ENCODE measurements at places on chromosomes 5 and 9. TPM values are rescaled to one million over a fixed set of nuclear protein-coding genes. Genes with fewer than 3 reads are reported as not detected.
A peak's percentile ranks its signal among the peaks of the same experiment; 100 is the strongest.

The IFNK gene
- not detected for total RNA-seq

The NOXA1 gene
- total RNA-seq: 0.77 TPM

The TEX53 gene
- total RNA-seq: not detected

The RAD1 gene
- 69.6 TPM for total RNA-seq

The SPATA24 gene
- total RNA-seq: 7.4 TPM

The SLC4A9 gene
- not detected for total RNA-seq

The ELOVL7 gene
- under 0.01 TPM for total RNA-seq

The CDX1 gene
- 0.33 TPM for total RNA-seq

The ZNF354C gene
- 12.4 TPM for total RNA-seq

DNA sequence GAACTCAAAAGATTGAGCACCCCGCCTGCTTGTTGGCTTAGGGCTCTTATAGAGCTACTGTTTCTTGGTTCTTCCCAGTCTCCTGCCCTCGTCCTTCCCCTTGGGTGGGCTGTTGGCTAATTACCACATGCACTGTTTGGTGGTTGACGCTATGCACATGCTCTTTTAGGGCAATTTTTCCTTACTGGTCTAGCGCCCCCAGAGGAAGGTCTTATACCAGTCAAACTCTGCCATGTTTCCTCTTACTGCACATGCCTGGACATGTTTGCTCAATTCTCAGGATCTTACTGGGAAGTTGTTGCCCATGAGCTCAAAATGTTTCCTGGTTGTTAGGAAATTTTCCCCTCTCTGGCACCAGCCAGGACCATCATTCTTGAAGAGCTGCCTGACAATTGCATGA lies 101.9 kb downstream of the SLC28A3 start:
- H3K27ac ChIP-seq: no peak overlapping the region
- no peaks in the 10 kb centered on the region for H3K27me3 ChIP-seq
- H3K36me3 ChIP-seq: no peaks in the 10 kb centered on the region
- H3K4me1 ChIP-seq: no peaks in the 10 kb centered on the region
- peak; percentile 6 for DNase-seq

- no peaks in the 10 kb centered on the region for H3K36me3 ChIP-seq
- H3K27me3 ChIP-seq: no peaks in the 10 kb centered on the region
- H3K4me3 ChIP-seq: no peak overlapping the region
- H3K4me1 ChIP-seq: no peaks in the 10 kb centered on the region
These were observed 456.7 kb downstream of the ZNF608 start for GRCh38 chr5:124289641-124290311.

GRCh38 chr5:143110591-143110990 lies 292.9 kb downstream of the NR3C1 start:
- H3K27me3 ChIP-seq: no peaks in the 10 kb centered on the region
- H3K27ac ChIP-seq: no peak overlapping the region
- no peaks in the 10 kb centered on the region for H3K4me1 ChIP-seq
- no peak overlapping the region for H3K4me3 ChIP-seq
- no peak for DNase-seq

DNA sequence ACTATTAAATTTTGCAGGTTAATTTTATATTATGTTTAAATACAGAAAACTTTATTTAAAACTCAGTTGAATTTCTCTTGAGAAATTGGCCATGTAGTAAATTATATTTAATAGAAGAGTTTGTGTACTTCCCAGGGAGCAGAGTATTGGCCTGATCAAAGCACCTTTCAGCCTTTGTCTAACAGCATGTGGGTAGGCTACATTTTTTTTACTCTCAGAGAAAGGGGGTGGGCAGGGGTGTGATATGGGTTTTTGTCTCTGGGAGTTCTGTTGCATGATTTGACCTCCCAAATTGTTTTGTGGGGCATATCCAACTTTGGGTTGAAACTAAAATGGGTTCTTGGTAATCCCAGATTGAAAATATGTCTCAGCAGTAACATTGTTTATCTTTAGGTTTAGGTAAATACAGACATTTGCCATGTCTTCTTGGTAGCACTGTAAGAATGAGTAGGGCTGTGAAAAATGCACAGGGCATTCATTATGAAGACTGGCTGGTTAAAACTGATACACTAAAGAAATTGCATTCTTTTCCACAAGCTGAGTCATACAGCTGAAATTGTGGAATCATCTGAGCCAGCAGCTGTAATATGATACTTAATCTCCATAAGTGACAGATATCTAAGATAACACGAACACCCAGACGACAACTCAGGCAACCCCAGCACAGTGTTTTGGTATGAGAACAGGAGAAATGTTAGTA lies 75.4 kb upstream of the CDKN2B start:
- peaks cover 3% of the 10 kb centered on the region for H3K4me1 ChIP-seq
- H3K4me3 ChIP-seq: no peak overlapping the region
- peak overlapping the region; percentile 31 for H3K27ac ChIP-seq
- no peaks in the 10 kb centered on the region for H3K27me3 ChIP-seq
- H3K36me3 ChIP-seq: no peaks in the 10 kb centered on the region

DNA sequence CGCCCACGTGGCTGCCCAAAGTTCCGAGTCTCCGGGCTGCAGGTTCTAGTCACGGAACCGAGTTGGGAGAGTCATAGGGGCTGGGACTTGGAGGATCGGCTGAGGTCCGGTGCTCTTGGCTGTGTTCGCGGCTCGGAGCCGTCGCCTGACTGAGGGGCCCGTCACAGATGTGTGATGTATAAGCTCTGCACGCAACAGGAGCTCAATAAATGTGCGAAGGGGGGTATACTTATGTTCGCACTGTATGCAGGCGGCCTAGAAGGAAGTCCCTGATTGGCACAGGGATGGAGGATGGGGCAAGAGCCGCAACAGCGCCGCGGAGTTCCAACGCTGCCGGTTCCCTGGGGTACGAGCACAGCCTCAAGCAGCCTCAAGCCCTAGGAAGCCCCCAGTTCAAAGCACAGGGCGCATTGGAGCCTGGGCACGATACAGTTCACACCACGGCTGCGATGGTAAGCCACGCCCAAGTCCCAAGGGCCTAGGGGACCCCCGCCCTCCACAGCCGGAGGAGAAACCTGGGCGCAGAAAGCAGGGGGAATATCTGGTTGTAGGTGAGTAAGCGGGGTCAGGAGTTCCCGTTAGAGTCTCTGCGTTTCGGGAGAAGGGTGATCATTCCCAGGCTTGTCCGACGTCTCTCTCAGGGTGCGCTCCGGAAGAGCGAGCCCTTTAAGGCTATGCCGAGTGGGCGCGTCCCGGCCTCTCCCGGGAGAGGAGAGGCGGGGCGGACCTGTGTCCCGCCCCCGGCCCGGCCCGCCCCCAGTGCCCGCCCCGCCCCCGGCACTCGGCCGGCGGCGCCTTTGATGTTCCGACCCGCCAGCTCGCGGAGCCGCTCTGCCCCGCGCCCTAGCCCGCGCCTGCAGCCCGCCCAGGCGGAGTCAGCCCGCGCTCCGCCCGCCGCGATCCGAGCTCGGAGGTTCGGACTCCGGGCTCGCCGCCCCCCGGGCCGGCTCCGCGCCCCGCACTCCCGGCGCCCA lies at the start of gene TCF7:
TCF7 (plus strand) TSS at position 780 of the 974 bp plus-strand sequence. CDS start 226 bp downstream, outside the sequence.
- no peaks in the 10 kb centered on the region for H3K27me3 ChIP-seq
- DNase-seq: peak; percentile 77
- H3K27ac ChIP-seq: no peak within 1 kb of the TSS
- peaks cover 4% of the 10 kb centered on the region for H3K4me1 ChIP-seq

DNA sequence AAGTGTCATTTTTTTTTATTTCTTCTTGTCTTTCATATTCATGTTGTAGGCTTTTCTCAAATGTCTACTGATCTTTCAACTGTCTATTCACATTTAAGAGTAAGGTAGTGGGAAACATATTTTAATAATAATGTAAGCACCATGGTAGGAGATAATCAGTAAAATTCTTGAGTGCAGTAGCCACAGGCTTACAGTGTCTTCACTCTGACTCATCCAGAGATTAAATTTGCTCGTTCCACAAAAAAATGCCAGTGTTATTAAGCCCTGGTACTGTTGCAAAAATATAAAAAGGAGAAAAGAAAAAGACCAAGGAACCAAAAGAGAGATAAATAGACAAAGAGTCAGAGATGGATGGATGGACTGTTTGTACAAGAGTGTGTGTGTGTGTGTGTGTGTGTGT lies 43.0 kb downstream of the PARP8 start:
- no peaks in the 10 kb centered on the region for H3K27me3 ChIP-seq
- H3K27ac ChIP-seq: no peak overlapping the region
- no peak overlapping the region for H3K4me3 ChIP-seq
- peak; percentile 49 for DNase-seq

DNA sequence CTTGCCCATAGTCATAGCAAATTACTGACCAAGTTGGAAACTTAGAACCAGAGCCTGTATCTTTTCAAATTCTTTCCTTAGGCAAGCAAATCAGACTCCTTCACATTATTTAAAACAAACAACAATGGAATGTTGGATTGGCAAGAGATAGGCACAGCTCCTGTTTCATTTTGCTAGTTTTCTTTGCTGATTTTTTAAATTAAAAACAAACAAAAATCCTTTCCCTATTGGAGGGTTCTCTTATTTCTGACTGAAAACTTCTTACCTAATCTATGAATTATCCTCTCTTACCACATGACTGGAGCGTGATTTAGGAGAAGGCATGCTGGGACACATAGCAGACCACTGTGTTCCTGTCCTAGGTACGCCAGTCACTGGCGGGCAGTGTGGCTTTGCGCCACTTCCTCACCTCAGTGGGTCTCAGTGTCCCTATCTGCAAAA lies 63.0 kb downstream of the TTC39B start:
- H3K4me1 ChIP-seq: peaks cover 4% of the 10 kb centered on the region
- H3K27ac ChIP-seq: no peak overlapping the region
- no peaks in the 10 kb centered on the region for H3K36me3 ChIP-seq
- no peak overlapping the region for H3K4me3 ChIP-seq
- DNase-seq: peak; percentile 63

- no peak overlapping the region for H3K4me3 ChIP-seq
- H3K27me3 ChIP-seq: no peaks in the 10 kb centered on the region
- no peaks in the 10 kb centered on the region for H3K36me3 ChIP-seq
- peaks cover 13% of the 10 kb centered on the region for H3K4me1 ChIP-seq
- DNase-seq: no peak
- H3K27ac ChIP-seq: no peak overlapping the region
These were observed 34.5 kb upstream of the SPARC start for GRCh38 chr5:151721087-151721646.

GRCh38 chr9:94210616-94211603 lies 48.2 kb upstream of the ZNF169 start:
- no peak overlapping the region for H3K4me3 ChIP-seq
- H3K36me3 ChIP-seq: no peaks in the 10 kb centered on the region
- no peaks in the 10 kb centered on the region for H3K27me3 ChIP-seq
- no peak for DNase-seq
- H3K27ac ChIP-seq: no peak overlapping the region
- H3K4me1 ChIP-seq: peaks cover 3% of the 10 kb centered on the region

DNA sequence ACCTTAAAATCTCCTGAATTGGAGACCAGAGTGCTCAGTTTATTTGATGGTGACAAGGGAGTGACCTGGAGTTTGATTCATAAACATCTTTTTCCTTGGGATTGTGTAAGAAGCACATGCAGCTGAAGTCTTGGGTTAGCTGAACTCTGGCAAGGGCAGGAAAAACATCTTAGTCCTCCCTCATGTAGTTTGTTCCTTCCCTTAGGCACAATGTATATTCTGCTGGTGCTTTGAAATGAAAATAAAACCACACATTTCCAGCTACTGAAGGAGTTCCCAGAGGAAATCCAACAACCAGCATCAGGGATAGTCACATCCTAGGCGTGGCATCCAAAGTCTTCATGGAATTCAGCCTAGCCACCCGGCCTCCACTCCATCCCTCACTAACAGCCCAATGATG lies 95.2 kb upstream of the PAPPA start:
- no peak overlapping the region for H3K27ac ChIP-seq
- no peaks in the 10 kb centered on the region for H3K4me1 ChIP-seq
- DNase-seq: no peak
- H3K4me3 ChIP-seq: no peak overlapping the region
- H3K27me3 ChIP-seq: no peaks in the 10 kb centered on the region

GRCh38 chr5:90477073-90477472 lies 2.4 kb downstream of the POLR3G start:
- H3K27ac ChIP-seq: no peak overlapping the region
- H3K36me3 ChIP-seq: no peaks in the 10 kb centered on the region
- H3K4me3 ChIP-seq: no peak overlapping the region

- H3K36me3 ChIP-seq: no peaks in the 10 kb centered on the region
- peaks cover 2% of the 10 kb centered on the region for H3K4me1 ChIP-seq
- H3K27ac ChIP-seq: no peak overlapping the region
These were observed 54.1 kb downstream of the GARNL3 start for GRCh38 chr9:127318651-127319167.

GRCh38 chr5:8062521-8062920 lies 193.6 kb downstream of the MTRR start:
- H3K36me3 ChIP-seq: no peaks in the 10 kb centered on the region
- no peak overlapping the region for H3K4me3 ChIP-seq
- no peaks in the 10 kb centered on the region for H3K4me1 ChIP-seq
- no peak overlapping the region for H3K27ac ChIP-seq

GRCh38 chr9:93088656-93089015 lies 7.4 kb upstream of the CARD19 start:
- no peaks in the 10 kb centered on the region for H3K36me3 ChIP-seq
- peaks cover 7% of the 10 kb centered on the region for H3K4me1 ChIP-seq
- no peak for DNase-seq
- H3K27me3 ChIP-seq: no peaks in the 10 kb centered on the region
- H3K27ac ChIP-seq: no peak overlapping the region

- H3K27me3 ChIP-seq: no peaks in the 10 kb centered on the region
- no peak overlapping the region for H3K4me3 ChIP-seq
- no peak for DNase-seq
- no peaks in the 10 kb centered on the region for H3K4me1 ChIP-seq
- H3K36me3 ChIP-seq: no peaks in the 10 kb centered on the region
These were observed 43.0 kb upstream of the CDH12 start for GRCh38 chr5:22896152-22896551.

GRCh38 chr9:84502066-84502465 lies 161.5 kb upstream of the SLC28A3 start:
- no peaks in the 10 kb centered on the region for H3K4me1 ChIP-seq
- no peaks in the 10 kb centered on the region for H3K27me3 ChIP-seq
- H3K36me3 ChIP-seq: no peaks in the 10 kb centered on the region
- H3K4me3 ChIP-seq: no peak overlapping the region
- H3K27ac ChIP-seq: no peak overlapping the region

- H3K4me1 ChIP-seq: no peaks in the 10 kb centered on the region
- no peak overlapping the region for H3K27ac ChIP-seq
- H3K36me3 ChIP-seq: no peaks in the 10 kb centered on the region
- H3K27me3 ChIP-seq: no peaks in the 10 kb centered on the region
These were observed 31.7 kb downstream of the HSDL2 start for GRCh38 chr9:112411626-112412027.

GRCh38 chr5:87109746-87110145 lies 157.9 kb upstream of the RASA1 start:
- no peak overlapping the region for H3K27ac ChIP-seq
- no peaks in the 10 kb centered on the region for H3K36me3 ChIP-seq
- no peak overlapping the region for H3K4me3 ChIP-seq
- no peaks in the 10 kb centered on the region for H3K4me1 ChIP-seq
- no peaks in the 10 kb centered on the region for H3K27me3 ChIP-seq
- no peak for DNase-seq

DNA sequence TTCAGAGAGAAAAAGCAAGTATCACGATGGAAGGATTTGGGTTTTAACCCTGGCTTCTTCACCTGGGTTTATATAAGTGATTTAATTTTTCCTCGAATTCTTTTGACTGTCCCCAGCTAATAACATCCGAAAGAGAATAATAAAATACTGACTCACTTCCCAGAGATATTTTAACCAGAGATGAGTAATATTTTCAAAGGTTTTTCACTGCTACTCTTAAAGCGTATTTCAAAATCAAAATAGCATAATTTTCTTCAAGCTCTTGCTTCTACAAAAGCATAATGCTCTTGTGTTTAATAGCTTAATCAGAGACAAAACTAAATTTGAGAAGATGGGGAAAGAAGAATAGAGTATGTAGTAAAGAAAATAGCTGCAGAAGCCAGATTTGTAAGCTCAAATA lies 215.2 kb upstream of the PTGER4 start:
- no peaks in the 10 kb centered on the region for H3K36me3 ChIP-seq
- H3K27me3 ChIP-seq: no peaks in the 10 kb centered on the region
- no peak overlapping the region for H3K27ac ChIP-seq
- H3K4me1 ChIP-seq: no peaks in the 10 kb centered on the region

All from fibroblast of lung (primary cell).